A549 treated with GW870086 at 1 μM for 4 hours (cell line): ENCODE measurements at places on chromosomes 4 and X. TPM values are rescaled to one million over a fixed set of nuclear protein-coding genes. Genes with fewer than 3 reads are reported as not detected.

Gene GAGE12F
- not detected in 5 replicates for total RNA-seq

Gene MAGEA2B
- not detected in 5 replicates for total RNA-seq

Gene LRCH2
- 0.02 to 0.05 TPM (median 0.03 TPM) in 4 of 5 replicates, not detected in the other for total RNA-seq

Gene GRIA2
- total RNA-seq = not detected in 5 replicates

Gene LAGE3
- total RNA-seq = 57.7 to 70.9 TPM (median 68.2 TPM) in 5 replicates

Gene VMA21
- 18.1 to 28.4 TPM (median 26.4 TPM) in 5 replicates for total RNA-seq

Gene F8A2
- not detected in 5 replicates for total RNA-seq

Gene SMIM10
- 0.10 to 0.19 TPM (median 0.15 TPM) in 5 replicates for total RNA-seq

Gene CHST7
- total RNA-seq = 24.4 to 36.1 TPM (median 32.9 TPM) in 5 replicates

Gene POU4F2
- total RNA-seq = not detected in 5 replicates

Gene BMP3
- not detected in 5 replicates for total RNA-seq

Gene CC2D2A
- 10.9 to 12.9 TPM (median 11.9 TPM) in 5 replicates for total RNA-seq

Gene DGAT2L6
- not detected in 5 replicates for total RNA-seq

Gene FGG
- total RNA-seq = 5.1 to 8.7 TPM (median 5.5 TPM) in 5 replicates

Gene IQCM
- total RNA-seq = not detected in 5 replicates

Gene DCAF12L2
- 0.05 to 0.14 TPM (median 0.09 TPM) in 4 of 5 replicates, not detected in the other for total RNA-seq

Gene WNK3
- 0.03 to 0.07 TPM (median 0.05 TPM) in 4 of 5 replicates, not detected in the other for total RNA-seq

Gene VAMP7
- total RNA-seq = 27.1 to 34.0 TPM (median 31.7 TPM) in 5 replicates

Gene HNRNPDL
- total RNA-seq = 221 to 333 TPM (median 277 TPM) in 5 replicates

Gene TCEAL7
- not detected in 5 replicates for total RNA-seq

Gene TLR10
- 0.03 TPM in 1 of 5 replicates, not detected in the others for total RNA-seq

Gene PDE6B
- not detected in 5 replicates for total RNA-seq

Gene GLRB
- 0.66 to 0.85 TPM (median 0.74 TPM) in 5 replicates for total RNA-seq

Gene COX7B2
- total RNA-seq = not detected in 5 replicates

Gene CDKN2AIP
- total RNA-seq = 9.4 to 10.7 TPM (median 10.1 TPM) in 5 replicates

Gene CACNA1F
- not detected in 5 replicates for total RNA-seq

Gene GPC3
- 0.15 TPM in 1 of 5 replicates, not detected in the others for total RNA-seq

Gene HTT
- 12.6 to 17.0 TPM (median 13.2 TPM) in 5 replicates for total RNA-seq

Gene TNIP2
- 40.5 to 52.9 TPM (median 49.4 TPM) in 5 replicates for total RNA-seq

Gene ARL9
- not detected in 5 replicates for total RNA-seq

Gene SLC16A2
- total RNA-seq = 20.1 to 23.8 TPM (median 22.7 TPM) in 5 replicates

Gene NDNF
- total RNA-seq = not detected in 5 replicates

Gene CDKL2
- total RNA-seq = 0.41 to 1.2 TPM (median 0.90 TPM) in 5 replicates

Gene BEND4
- total RNA-seq = 0.01 TPM in 1 of 5 replicates, not detected in the others

Gene GPR34
- total RNA-seq = 0.13 to 0.16 TPM (median 0.15 TPM) in 4 of 5 replicates, not detected in the other

Gene SLC9A7
- total RNA-seq = 7.9 to 13.7 TPM (median 10.4 TPM) in 5 replicates

Gene MAOB
- total RNA-seq = 0.10 to 0.25 TPM (median 0.19 TPM) in 5 replicates

Gene PLP1
- total RNA-seq = not detected in 5 replicates

Gene PABPC4L
- 0.03 to 0.10 TPM (median 0.06 TPM) in 4 of 5 replicates, not detected in the other for total RNA-seq

Gene SPIN2B
- total RNA-seq = 9.2 to 11.5 TPM (median 9.5 TPM) in 5 replicates

Gene PITX2
- 0.73 to 1.5 TPM (median 1.3 TPM) in 5 replicates for total RNA-seq

Gene MCUB
- total RNA-seq = 13.4 to 24.1 TPM (median 20.4 TPM) in 5 replicates

Gene TRIM61
- not detected in 5 replicates for total RNA-seq

Gene JADE3
- total RNA-seq = 9.0 to 13.0 TPM (median 12.4 TPM) in 5 replicates

Gene STK32B
- 14.6 to 16.8 TPM (median 15.9 TPM) in 5 replicates for total RNA-seq

Gene LPAR4
- not detected in 5 replicates for total RNA-seq

Gene ODAPH
- total RNA-seq = not detected in 5 replicates
